Gastrocnemius medialis (tissue), 4 donors: ENCODE measurements at places on chromosomes 2 and 18. TPM values are rescaled to one million over a fixed set of nuclear protein-coding genes. Genes with fewer than 3 reads are reported as not detected.

Gene RNASEH1
- total RNA-seq: 24.8 TPM

Gene AQP12B
- total RNA-seq: not detected

Gene FLACC1
- 1.7 TPM for total RNA-seq

Gene FAM237A
- total RNA-seq: not detected

Gene TRIM54
- 431 TPM for total RNA-seq

Gene IL1RL2
- total RNA-seq: not detected

Gene ZNF521
- total RNA-seq: 4.4 TPM

Gene ATP8B1
- total RNA-seq: 2.7 TPM

Gene LYG2
- total RNA-seq: not detected

Gene TUBB6
- total RNA-seq: 6.3 TPM

DNA sequence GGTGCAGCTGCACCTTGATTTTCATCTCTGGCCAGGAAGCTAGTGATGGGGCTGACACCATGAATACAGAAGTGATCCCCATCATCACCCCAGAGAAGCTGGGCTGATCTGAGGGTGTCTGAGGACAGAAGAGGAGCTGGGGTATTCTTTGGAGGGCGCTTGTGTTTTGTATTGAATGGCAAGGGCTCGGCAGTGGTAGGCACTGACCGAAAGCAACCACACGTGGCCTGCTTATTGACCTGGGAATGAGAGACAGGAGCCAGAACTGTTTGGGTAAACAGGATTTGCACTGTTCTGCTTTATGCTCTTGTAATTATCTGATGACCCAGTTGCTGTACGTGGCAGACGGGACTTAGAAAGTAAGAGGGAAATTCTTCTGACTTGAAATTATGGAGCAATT lies 62.6 kb upstream of the RPL31 start:
- no peak for DNase-seq

DNA sequence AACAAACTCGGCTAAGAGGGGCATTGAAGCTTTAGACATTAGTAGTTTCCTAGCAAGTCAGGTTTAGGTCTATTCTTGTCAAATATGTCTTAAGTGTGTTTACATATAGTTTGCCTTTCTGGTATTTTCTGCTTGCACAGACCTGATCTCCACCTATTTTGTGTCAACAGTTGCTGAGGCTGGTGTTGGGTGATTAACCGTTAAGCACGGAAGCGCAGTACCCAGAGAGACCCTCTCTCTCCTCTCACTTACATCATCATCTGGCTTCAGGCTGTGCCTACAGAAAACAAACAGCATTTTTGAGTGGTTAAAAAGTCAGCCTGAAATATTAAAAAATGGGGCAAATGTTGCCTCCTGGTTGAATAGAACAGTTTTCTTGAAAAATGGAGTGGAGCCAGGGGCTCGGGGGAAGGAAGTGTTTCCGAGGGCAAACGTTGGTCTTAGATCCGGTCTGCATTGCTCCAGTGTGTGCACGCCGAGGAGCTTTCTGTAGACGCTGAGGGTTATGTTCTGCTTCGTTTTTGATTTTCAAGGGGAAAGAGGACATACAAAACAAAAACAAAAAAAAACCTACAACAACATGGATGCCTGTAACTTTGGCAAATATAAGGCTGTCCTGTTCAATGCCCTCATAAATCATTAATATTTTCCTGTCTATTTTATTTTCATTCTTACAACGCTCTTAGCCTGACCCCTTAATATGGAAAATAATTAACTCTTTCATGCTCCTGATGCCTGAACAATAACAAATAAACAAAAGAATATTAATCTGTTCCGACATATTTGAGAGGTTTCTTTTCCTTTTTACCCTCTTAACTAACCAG lies 120.8 kb downstream of the MEIS1 start:
- DNase-seq: no peak

- no peak for DNase-seq
These were observed 407.9 kb downstream of the HRH4 start for GRCh38 chr18:24868311-24868710.

DNA sequence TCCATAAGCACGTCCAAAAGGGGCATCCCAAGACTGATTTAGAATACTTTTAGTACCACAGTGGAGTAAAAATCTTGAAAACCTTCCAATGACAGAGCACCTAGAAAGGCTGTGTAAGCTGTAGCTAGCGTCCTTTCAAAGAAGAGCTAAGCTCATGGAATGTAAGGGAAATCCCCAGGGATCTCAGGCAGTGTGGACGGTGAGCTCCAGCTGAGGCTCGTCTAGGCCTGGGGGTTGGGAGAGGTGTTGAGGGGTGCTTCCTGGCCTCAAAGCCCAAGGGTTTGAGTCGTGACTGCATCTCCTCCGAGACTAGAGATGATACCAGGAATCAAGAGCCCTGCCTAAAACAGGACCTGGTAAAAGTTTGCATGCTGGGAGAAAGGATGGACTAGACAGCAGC lies 7.6 kb downstream of the CTIF start:
- DNase-seq: no peak

DNA sequence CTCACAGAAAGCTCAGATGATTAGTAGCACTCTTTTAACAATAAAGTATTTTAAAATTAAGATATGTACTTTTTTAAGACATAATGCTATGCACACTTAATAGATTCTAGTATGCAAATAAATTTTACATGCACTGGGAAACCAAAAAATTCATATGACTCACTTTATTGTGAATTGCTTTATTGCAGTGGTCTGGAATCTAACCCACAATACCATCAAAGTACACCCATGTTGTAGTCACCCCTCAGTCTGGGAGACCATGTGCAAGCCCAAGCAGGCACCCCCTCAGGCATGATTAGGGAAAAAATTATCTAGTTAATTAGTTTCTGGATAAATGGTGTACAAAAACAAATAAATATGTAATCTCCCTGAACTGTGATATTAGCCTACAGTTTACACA lies 649.0 kb upstream of the HS6ST1 start:
- DNase-seq: no peak

GRCh38 chr18:34219651-34220050 lies 5.1 kb downstream of the NOL4 start:
- DNase-seq: no peak

GRCh38 chr2:222708274-222708710 lies 36.8 kb downstream of the MOGAT1 start:
- peak; percentile 48 for DNase-seq

- no peak for DNase-seq
These were observed 54.6 kb downstream of the IL1R2 start for GRCh38 chr2:102046135-102046986.

- DNase-seq: no peak
These were observed 26.2 kb downstream of the UNC50 start for GRCh38 chr2:98634406-98635092.

DNA sequence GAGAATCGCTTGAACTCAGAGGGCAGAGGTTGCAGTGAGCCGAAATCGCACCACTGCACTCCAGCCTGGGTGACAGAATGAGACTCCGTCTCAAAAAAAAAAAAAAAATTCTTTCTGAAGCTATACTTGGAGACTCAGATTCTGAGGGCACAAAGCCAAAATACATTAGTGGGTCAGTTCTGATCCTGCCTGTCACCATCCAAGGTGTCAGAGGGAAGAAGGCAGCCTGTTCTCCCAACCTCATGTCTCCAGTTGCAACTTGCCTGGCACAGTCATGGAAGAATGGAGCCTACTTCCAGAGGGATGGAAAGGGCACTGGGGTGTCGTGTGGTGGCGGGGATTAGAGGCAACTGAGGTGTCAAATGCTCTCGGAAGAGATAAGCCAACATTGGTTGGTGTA lies 104.8 kb upstream of the GATA6 start:
- no peak for DNase-seq

DNA sequence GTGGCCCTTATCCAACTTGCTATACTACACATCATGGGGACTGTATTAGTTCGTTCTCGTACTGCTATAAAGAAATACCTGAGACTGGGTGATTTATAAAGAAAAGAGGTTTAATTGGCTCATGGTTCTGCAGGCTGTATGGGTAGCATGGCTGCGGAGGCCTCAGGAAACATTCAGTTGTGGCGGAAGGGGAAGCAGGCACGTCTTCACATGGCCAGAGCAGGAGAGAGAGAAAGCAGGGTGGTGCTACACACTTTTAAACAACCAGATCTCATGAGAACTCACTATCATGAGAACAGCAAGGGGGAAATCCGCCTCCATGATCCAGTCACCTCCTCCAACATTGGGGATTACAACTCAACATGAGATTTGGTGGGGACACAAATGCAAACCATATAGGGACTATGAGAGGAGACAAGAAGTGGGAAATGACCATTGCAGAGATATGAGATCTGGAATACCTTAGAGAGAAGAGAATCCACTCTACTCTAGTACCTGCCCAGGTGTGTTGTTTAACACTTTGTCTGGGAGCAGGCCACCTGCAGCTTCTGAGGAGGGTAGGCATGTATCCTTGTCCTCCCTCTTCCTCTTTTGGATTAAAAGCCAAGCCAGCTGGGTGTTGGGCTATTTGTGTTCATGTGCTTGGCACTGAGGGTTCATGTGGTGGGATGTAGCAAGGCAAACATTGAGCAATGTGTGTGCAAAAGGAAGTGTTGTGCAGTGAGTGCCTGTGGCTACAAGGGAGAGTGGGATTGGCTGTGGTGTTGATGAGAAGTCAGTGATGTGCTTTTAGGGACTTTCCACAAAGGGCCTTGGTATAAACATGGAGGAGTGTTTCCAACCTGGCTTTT lies 22.8 kb downstream of the TTLL4 start:
- peak; percentile 46 for DNase-seq

GRCh38 chr2:423479-423878 lies 135.6 kb upstream of the ALKAL2 start:
- no peak for DNase-seq

GRCh38 chr2:164651361-164651760 lies 30.1 kb upstream of the GRB14 start:
- no peak for DNase-seq

- DNase-seq: no peak
These were observed at the start of gene CXCR1 for GRCh38 chr2:218166791-218167190. Gene CXCR1, minus strand, starts transcription at chr2:218166962. Its CDS starts 1,751 bp downstream, at chr2:218165211.

DNA sequence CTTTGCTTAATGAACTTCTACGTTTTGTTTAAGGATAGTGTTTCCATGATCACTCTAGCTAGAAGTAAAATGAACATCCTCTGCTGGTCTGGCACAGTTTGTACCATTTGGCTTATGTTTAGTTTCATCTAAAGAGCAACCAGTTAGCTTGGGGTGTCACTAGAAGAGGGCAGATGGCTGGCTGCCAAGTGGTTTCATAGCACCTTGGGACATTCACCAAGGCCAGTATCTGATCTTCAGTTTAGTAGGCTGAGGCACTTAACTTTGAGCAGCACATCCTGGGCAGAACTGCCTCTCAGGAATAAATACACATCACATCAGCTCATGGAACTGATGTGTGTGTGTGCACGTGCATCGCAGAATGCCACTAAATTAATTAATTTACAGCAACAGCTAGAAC lies 68.4 kb downstream of the NXPH2 start:
- no peak for DNase-seq

GRCh38 chr2:201156036-201156435 lies 26.9 kb upstream of the CASP10 start:
- no peak for DNase-seq

DNA sequence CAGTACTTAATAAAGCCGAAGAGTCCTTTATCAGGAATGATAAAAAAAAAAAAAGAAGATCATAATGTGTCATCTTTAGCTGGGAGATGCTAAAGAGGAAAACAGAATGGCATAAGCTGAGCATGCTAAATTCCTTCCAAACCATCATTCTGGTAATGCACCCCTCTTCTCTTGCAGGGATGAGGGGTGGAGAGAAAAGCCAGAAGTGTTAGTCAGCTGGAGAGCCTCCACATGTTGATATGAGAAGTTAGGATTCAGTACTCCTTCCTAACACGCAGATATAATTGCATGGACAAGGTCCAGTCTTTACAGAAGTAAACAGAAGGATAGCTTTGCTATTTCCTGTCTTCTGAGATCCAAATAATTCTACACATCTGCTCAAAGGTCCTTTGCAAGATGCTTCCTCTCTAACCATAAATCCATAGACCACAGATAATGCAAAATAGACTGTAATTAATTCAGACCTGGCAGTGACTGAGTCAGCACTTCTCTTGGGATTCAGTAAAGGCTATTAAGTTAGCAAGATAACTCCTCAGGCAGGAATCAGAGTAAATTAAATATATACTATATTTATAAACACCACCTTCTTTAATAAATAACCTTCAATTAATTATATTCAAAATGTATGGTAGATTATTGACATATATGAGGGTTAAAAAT lies 930.0 kb upstream of the KLHL29 start:
- DNase-seq: no peak

GRCh38 chr2:67412424-67412823 lies 15.3 kb downstream of the ETAA1 start:
- no peak for DNase-seq

DNA sequence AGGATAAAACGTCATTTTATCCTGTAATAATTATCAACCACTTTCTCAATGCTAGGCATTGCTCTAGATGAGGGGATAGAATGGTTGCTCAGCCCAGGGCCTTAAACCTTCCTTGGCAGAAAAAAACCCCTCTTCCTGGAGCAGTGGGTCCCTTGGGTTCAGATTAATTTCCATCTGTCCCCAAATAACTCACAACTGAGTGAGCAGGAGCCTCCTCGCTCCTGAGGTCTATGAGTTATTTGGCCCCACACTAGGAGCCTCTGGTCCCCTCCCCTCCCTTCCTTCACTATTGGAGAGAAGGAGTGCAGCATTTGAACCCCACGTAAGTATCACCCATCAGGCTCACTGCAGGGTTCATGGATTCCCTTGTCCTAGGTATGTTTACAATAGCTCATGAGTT lies 157.5 kb upstream of the FHL2 start:
- DNase-seq: no peak

GRCh38 chr18:79393635-79394533 lies 1.8 kb upstream of the NFATC1 start:
- DNase-seq: peak; percentile 77

DNA sequence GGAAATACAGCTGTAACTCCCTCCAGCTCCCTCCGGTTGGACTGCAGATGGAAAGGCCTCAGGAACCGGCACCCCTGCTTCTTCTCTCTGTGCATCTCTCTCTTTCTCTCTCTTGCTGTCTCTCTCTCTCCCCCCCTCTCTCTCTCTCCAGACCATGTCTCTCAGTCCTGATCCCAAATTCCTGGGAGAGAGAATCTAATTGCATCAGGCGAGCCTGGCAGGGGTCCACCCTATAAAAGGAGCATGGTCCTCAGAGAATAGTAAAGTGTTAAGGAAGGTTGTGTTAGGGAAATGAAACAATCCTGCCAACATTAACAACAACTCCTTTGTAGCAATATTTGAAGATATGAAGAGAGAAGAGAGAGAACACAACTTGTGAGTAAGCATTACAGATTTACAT lies 36.7 kb downstream of the VIT start:
- DNase-seq: no peak

GRCh38 chr2:20291106-20291564 lies 59.5 kb downstream of the PUM2 start:
- no peak for DNase-seq

GRCh38 chr18:407191-407590 lies 93.3 kb downstream of the COLEC12 start:
- no peak for DNase-seq

GRCh38 chr2:62141142-62141740 lies 54.7 kb upstream of the B3GNT2 start:
- no peak for DNase-seq

DNA sequence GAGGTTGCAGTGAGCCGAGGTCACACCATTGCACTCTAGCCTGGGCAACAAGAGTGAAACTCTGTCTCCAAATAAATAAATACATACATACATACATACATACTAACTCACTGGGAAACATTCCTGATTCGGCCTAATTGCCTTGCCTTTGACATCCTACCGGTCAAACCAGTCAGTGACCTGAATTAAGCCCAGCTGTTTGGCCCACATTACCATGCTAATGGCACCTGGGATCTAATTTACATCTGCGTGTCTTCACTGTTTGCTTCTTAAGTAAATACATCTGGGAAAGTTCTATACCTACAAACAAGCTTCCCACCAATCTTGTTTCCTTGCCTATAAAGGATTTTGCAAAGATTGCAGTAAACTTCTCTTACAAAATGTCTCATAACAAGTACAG lies 230.2 kb upstream of the ZC3H15 start:
- no peak for DNase-seq
